ENCODE measurements at places on chromosomes 13 and 19. TPM values are rescaled to one million over a fixed set of nuclear protein-coding genes. Genes with fewer than 3 reads are reported as not detected.

Gene TEX26
- not detected for total RNA-seq

Gene FAM98C
- total RNA-seq, result 9.9 TPM

Gene POLD1
- total RNA-seq, result 17.7 TPM

Gene CALR
- total RNA-seq, result 2,214 TPM

Gene ZNF253
- total RNA-seq, result 2.2 TPM

Gene IFNL1
- not detected for total RNA-seq

Gene LILRB3
- total RNA-seq, result not detected

Gene TBXA2R
- 6.3 TPM for total RNA-seq

Gene SIAH3
- total RNA-seq, result not detected

Gene CA11
- total RNA-seq, result 1.1 TPM

Gene MBD3L5
- total RNA-seq, result not detected

Gene BIVM
- 14.9 TPM for total RNA-seq

All from aortic smooth muscle cell (primary cell).